ENCODE measurements at places on chromosomes 3 and 15. TPM values are rescaled to one million over a fixed set of nuclear protein-coding genes. Genes with fewer than 3 reads are reported as not detected.

DNA sequence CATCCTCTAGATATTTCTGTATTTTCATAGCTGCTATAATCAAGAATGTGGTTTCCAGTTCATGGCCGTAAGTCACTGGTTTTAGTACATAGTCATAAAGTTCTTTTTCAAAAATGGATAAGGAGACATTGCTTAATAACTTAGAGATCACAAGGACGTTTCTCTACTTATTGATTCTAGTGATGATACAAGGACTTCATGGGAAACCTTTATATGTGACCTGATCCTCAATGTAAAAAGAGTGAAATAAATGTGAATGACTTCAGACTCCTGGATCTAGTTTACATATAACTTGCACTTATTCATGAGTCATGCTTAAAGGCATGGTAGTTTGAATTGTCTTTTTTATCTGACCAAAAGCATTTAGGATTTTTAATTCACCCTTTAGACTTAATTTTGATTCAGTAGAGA is 35.2 kb downstream of the TSC22D2 start:
- no peak for DNase-seq
- H3K27me3 ChIP-seq = no peaks in the 10 kb centered on the region
- H3K36me3 ChIP-seq = no peaks in the 10 kb centered on the region
- H3K27ac ChIP-seq = no peak overlapping the region
- H3K4me1 ChIP-seq = no peaks in the 10 kb centered on the region
- no peak overlapping the region for H3K4me3 ChIP-seq

The SPINK8 gene
- total RNA-seq = not detected

DNA sequence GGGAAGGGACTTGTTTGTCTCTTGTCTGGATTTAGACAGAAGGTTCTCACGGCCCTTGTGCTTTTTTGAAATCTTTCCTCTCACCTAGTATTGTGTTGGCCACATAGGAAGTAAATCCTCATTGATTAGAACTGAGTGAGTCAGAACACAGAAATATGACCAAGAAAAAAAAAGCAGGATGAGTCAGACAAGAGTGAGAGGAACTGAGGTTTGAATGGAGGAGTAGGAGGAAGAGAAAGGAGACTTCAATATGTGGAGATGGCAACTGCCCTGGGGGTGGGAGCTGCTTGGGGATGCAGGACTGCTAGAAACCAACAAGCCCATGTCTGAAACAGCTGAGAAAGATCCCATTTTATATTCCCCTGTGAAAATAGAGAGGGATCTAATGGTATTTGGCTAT is 194.1 kb upstream of the ZBTB20 start:
- DNase-seq = no peak
- H3K27me3 ChIP-seq = no peaks in the 10 kb centered on the region
- H3K4me1 ChIP-seq = no peaks in the 10 kb centered on the region

The LRRC34 gene
- total RNA-seq = 0.98 TPM

DNA sequence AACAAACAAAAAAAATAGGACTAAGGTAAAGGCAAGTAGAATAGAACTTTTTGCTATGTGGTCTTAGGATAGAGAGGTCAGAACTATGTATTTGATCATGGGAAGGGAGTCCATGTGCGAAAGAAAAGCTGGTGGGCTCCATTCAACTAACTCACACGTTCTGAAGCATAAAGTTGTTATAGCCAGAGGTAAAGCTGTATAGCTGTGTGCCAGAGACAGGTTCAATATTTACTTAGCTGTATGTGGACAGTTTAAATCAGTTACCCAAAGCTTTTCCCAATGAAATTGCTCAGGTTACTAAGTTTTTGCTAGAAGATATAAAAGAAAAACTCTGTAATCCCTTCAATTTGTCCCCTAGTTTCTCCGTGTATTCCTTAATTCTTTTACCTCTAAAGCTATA is 37.8 kb downstream of the ADGRG7 start:
- no peak overlapping the region for H3K27ac ChIP-seq
- no peaks in the 10 kb centered on the region for H3K4me1 ChIP-seq
- no peak for DNase-seq
- no peaks in the 10 kb centered on the region for H3K27me3 ChIP-seq

DNA sequence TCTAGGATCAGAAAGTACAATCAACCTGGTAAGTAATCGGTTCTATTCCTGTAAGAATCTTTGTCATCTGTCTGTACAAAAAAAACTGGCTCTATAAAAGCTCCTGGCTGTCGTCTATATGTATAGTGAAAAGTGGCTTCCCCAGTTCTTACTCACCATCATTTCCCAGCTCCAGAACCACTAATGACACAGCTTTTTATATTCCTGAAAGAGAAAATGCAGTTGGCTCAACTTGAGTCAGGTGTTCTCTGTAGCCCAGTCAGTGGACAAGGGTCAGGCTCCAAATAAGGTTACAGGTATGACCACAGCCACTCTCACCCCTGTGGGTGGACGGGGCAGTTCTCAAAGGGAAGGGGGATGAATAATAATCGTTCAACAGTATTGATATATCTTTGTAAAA is 85.1 kb downstream of the AP4E1 start:
- H3K27ac ChIP-seq = no peak overlapping the region
- DNase-seq = no peak
- H3K4me1 ChIP-seq = no peaks in the 10 kb centered on the region
- H3K27me3 ChIP-seq = no peaks in the 10 kb centered on the region

- no peaks in the 10 kb centered on the region for H3K27me3 ChIP-seq
- H3K4me3 ChIP-seq = no peak overlapping the region
- H3K36me3 ChIP-seq = no peaks in the 10 kb centered on the region
- DNase-seq = no peak
These were observed 400.8 kb upstream of the PROK2 start for GRCh38 chr3:72185549-72186399.

The TOPBP1 gene
- 18.1 TPM for total RNA-seq

The TSEN2 gene
- total RNA-seq = 16.0 TPM

- DNase-seq = no peak
- H3K4me3 ChIP-seq = no peak overlapping the region
- no peaks in the 10 kb centered on the region for H3K4me1 ChIP-seq
- H3K27me3 ChIP-seq = no peaks in the 10 kb centered on the region
- H3K27ac ChIP-seq = no peak overlapping the region
- H3K36me3 ChIP-seq = no peaks in the 10 kb centered on the region
These were observed 23.2 kb downstream of the SEMA5B start for GRCh38 chr3:123004201-123004918.

The MAGI1 gene
- total RNA-seq = 45.8 TPM

- H3K36me3 ChIP-seq = no peaks in the 10 kb centered on the region
- no peak for DNase-seq
- no peaks in the 10 kb centered on the region for H3K4me1 ChIP-seq
- no peaks in the 10 kb centered on the region for H3K27me3 ChIP-seq
These were observed 106.5 kb upstream of the EPHA3 start for GRCh38 chr3:89000886-89001285.

DNA sequence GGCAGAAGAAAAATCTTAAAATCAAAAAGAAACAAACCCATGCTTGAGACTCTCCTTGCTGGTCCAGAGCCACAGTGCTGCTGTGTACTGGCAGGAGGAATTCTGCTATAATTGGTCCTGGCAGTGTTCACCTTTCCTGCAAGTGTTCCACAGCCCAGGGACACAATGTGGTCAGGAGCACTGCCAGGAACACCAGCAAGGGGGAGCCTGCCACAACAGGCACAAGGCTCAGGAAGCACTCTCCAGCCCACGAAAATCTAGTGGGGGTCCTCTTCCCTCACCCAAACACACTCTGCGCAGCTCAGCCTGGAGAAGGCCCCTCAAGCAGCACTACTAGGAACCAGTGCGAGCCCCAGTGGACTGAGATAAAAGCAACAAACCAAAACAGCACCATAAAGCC is 92.9 kb downstream of the UBE3A start:
- no peaks in the 10 kb centered on the region for H3K4me1 ChIP-seq
- H3K36me3 ChIP-seq = peaks cover 6% of the 10 kb centered on the region
- no peaks in the 10 kb centered on the region for H3K27me3 ChIP-seq
- no peak overlapping the region for H3K4me3 ChIP-seq

DNA sequence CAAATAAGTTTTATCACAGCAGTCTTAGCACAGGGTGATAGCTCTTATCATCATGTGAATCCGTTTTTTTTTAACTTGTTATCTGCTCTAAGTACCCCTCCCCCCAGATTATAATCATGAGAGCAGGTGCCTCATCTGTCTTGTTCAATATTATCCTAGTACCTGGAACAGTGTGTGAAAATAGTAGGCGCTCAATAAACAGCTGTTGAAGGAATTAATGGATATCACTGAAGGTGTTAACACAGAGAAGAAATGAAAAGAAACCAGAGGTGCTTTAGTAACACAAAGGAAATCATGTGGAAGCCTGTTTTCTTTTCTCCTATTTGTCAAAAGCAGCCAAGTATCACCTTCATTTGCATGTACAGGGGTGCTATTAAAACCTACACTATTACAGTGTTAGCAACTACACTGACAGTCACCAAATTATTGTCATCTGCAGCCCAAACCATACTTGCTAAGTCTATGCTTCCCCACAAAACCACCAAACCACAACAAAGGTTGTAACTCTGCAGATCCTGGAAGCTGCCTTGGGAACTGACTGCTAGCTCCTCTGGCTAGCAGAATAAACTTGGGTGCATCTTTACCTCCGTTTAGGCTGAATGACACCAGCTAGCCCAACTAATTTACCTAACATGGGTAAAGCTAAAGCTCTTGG is 2.9 kb downstream of the XPC start:
- H3K36me3 ChIP-seq = peaks cover 26% of the 10 kb centered on the region
- peaks cover 30% of the 10 kb centered on the region for H3K4me1 ChIP-seq
- no peaks in the 10 kb centered on the region for H3K27me3 ChIP-seq
- no peak overlapping the region for H3K4me3 ChIP-seq
- H3K27ac ChIP-seq = no peak overlapping the region

DNA sequence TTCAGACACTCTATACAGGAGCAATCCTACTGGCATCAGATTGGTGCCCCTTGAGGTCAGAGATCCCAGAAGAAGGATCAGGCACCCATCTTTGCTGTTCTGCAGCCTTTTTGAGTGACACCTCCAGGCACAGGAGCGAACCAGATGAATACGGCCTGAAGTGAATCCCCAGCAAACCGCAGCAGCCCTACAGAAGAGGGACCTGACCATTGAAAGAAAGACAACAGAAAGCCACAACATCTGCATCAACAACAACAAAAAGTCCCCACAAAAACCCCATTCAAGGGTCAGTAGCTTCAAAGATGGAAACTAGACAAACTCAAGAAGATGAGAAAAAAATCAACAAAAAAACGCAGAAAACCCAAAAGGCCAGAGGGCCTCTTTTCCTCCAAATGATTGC is 130.4 kb downstream of the PPM1L start:
- no peak for DNase-seq
- no peaks in the 10 kb centered on the region for H3K4me1 ChIP-seq
- H3K27ac ChIP-seq = no peak overlapping the region
- H3K4me3 ChIP-seq = no peak overlapping the region
- no peaks in the 10 kb centered on the region for H3K27me3 ChIP-seq

DNA sequence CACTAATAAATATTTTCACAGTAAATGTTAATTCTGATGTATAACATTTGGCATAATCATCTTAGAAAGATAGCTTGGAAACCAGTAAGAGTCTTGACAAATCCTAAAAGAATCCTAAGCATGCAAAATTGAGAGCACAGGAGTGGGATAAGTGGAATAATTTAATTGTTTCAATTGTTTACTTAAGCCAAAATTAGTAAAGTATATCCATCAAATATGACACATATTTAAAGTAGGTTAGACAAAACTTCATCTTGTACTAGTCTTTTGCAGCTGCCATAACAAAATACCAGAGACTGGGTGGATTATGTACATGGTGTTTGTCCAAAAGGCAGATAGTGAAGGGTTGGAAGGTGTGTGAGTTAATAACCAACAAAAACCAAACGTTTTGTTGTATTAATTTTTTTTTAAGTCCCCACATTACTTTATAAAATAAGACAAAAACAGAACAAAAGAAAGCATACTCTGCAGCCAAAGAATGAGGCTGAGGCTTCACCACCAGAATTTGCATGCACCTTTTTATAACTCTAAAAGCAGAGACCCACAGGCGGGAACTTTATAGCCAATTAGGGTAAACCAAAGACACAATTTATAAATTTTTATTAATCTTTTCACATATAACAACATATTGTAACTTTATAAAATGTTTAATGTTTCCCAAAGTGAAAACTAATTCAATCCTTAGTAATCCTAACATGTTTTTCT is 41.9 kb upstream of the CD200R1L start:
- H3K36me3 ChIP-seq = no peaks in the 10 kb centered on the region
- no peak overlapping the region for H3K4me3 ChIP-seq
- peaks cover 4% of the 10 kb centered on the region for H3K27me3 ChIP-seq
- H3K4me1 ChIP-seq = no peaks in the 10 kb centered on the region
- no peak overlapping the region for H3K27ac ChIP-seq
- DNase-seq = no peak

The ROPN1 gene
- not detected for total RNA-seq

The GABRB3 gene
- 3.2 TPM for total RNA-seq

The ABHD17C gene
- total RNA-seq = 41.4 TPM

DNA sequence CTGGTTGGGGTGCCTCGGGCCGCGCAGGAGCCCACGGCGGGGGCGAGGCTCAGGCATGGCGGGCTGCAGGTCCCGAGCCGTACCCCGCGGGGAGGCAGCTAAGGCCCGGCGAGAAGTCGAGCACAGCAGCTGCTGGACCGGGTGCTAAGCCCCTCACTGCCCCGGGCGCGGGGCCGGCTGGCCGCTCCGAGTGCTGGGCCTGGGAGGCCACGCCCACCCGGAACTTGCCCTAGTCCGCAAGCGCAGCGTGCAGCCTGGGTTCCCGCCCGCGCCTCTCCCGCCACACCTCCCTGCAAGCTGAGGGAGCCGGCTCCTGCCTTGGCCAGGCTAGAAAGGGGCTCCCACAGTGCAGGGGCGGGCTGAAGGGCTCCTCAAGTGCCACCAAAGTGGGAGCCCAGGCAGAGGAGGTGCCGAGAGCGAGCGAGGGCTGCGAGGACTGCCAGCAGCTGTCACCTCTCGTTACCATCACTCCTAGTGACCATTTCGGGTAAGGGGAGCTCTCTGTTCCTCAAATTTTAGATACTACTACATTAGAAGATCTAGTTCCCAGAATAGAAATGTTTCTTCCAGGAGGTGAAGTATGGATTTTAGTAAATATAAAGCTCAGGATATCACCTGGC is 417.0 kb upstream of the AGTR1 start:
- no peak overlapping the region for H3K27ac ChIP-seq
- no peaks in the 10 kb centered on the region for H3K27me3 ChIP-seq
- no peak overlapping the region for H3K4me3 ChIP-seq
- H3K36me3 ChIP-seq = no peaks in the 10 kb centered on the region
- H3K4me1 ChIP-seq = no peaks in the 10 kb centered on the region

DNA sequence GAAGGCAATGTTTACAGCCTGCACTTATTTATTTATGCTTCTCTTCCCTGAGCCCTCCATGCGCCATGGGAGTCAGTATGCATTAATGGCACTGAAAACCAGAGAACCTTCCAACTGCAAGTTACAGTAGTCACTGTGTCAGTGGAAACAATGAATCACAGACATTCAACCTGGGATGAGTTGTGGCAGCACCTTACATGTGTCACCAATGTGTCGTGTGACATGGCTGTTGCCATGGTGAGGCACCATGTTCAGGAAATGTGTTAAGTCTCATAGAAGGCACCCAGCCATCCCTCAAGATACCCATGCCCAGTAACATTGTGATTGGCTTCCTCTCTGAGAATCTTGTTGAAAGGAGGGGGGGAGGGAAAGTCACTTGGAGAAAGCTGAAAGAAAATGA is 105.0 kb downstream of the FOXP1 start:
- H3K4me3 ChIP-seq = no peak overlapping the region
- H3K27me3 ChIP-seq = no peaks in the 10 kb centered on the region
- H3K36me3 ChIP-seq = no peaks in the 10 kb centered on the region

GRCh38 chr3:156404217-156404616 is 150.7 kb downstream of the SSR3 start:
- H3K27ac ChIP-seq = no peak overlapping the region
- no peaks in the 10 kb centered on the region for H3K27me3 ChIP-seq
- no peak for DNase-seq
- no peak overlapping the region for H3K4me3 ChIP-seq
- H3K36me3 ChIP-seq = no peaks in the 10 kb centered on the region

Data from upper lobe of right lung (tissue), 1 donor.